NCI-H1436 (cell line): ENCODE measurements at places on chromosomes 6 and 20.
A peak's percentile ranks its signal among the peaks of the same experiment; 100 is the strongest.

DNA sequence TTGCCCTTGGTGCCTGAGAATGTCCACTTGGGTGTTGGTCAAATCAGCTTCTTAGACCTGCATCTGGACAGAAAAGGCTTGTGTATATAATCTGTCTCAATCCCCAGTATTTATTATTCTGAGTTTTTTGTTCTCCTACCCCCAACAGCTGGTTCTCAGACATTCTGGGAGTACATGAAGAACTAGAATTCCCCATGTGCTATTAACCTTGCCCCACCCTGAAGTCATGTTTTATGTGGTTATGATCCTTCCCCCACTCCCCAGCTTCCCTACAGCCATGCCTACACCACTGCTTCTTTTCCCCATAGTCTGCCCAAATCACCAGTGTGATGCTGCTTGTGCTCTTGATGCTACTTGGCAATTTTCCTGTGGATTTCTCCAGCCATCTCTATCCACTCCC is 157.0 kb downstream of the ADAT2 start:
- DNase-seq, result no peak

DNA sequence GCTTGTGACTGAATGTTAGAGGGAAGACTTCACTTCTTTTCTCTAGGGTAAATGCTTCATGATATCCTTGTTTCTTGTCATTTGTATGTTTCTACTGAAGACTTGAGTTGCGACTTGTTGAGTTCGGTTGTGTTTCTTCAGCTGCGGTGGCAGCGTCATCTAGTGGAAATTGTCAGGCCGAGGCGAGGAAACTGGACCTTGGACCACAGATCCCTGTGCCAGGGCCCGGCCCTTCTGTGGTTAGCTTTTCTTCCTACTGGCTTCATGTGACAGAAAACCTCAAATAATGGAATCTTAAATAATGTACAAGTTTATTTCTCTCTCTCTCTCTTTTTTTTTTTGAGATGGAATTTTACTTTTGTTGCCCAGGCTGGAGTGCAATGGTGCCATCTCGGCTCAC is 12.4 kb downstream of the MTHFD1L start:
- DNase-seq, result no peak

- DNase-seq, result no peak
These were observed 472.5 kb upstream of the BTBD3 start for GRCh38 chr20:11445161-11445560.

- no peak for DNase-seq
These were observed 19.6 kb downstream of the SOBP start for GRCh38 chr6:107509506-107509905.

GRCh38 chr6:11479296-11479695 is 58.3 kb upstream of the TMEM170B start:
- no peak for DNase-seq

DNA sequence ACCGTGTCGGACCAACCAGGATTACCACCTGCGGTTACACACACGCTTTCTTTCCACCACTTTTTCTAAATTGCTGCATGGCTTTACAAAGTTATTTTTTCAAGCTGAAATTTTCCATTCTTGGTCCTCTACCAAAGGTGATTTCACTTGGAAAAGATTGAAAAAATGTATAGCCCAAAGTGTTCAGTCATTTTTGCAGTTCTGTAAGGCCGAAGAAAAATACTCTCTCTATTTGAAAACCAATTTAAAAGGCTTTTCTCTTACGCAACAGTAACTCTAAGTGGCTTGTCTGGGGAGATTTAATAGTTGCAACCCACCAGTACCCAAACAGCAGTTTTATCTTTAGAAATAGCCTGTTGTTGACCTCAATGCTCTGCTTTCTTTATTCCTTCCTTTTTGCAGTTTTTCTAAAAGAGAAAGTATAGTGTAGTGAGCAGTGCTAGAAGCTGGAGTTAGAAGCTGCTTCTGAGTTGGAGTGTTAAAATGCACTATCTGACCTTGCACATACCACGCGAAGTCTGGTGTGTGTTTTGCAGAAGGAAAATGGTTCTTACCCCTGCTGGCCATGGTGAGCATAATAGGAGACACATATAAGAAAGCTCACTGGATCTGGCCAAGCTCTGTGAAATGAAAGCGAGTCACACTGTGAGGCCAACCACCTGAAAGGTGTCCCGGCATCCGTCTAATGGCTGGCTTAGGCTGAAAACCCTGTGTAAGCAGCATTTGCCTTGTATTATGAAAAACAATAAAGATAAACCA is 271.6 kb upstream of the PRND start:
- no peak for DNase-seq

- DNase-seq, result no peak
These were observed 1.2 kb upstream of the ATAT1 start for GRCh38 chr6:30625511-30625910.

DNA sequence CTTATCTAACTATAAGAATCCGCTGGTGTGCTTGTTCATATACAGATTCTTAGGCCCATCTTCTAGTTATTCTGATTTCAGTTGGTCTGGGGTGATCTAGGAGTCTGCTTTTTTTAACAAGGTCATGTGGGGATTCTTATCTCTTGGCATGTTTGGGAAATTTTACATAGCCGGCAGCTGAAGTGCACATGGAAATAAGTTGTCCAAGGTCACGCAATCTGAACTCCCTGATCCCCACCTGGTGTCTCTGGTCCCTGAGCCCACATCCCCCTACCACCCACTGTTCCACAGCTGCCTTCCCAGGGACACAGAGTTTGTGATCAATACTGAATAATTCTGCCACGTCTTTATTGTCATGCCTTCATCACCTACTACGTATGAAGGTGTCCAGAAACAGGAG is 90.8 kb downstream of the SSR1 start:
- no peak for DNase-seq

- DNase-seq, result no peak
These were observed 21.9 kb downstream of the ATXN1 start for GRCh38 chr6:16739329-16739801.

DNA sequence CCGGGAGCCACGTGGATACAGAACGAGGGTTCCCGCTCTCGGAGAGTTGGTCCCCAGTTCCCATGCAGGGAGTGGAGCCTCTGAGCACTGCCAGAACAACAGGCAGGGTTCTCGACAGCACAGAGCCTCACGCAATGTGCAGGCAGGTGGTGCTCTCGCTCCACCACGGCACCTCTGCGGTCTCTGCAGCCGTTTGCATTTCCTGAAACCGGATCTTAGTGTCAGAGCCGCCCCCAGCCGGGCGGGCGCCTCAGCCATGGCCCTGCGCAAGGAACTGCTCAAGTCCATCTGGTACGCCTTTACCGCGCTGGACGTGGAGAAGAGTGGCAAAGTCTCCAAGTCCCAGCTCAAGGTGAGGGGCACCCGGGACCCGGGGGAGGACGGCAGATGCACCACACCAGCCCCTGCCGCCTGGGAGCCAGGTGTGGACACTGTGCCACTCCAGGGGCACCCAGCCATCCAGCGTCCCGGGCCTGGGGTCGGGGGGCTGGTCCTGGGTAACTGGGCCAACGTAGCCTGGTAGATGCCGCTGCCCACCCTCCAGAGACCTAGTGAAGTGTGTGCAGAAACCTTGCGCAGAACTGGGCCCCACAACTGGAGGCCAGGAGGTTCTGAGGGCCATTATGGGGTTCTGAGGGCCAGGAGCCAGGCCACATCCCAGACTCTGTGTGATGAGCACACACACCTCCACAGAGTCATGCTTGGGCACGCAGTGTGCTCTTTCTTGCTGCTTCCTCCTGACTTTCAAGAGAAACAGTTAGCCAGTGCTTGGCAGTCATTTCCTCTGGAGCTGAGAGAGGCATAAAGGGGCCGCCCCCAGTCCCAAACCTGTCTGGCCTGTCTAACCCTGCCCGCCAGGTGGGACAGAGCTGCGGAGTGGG is at the start of gene DEF6:
TSS of gene DEF6 (plus strand) at position 218 of the 881 bp plus-strand sequence. CDS start at position 257, 39 bp downstream.
- DNase-seq, result peak; percentile 79

DNA sequence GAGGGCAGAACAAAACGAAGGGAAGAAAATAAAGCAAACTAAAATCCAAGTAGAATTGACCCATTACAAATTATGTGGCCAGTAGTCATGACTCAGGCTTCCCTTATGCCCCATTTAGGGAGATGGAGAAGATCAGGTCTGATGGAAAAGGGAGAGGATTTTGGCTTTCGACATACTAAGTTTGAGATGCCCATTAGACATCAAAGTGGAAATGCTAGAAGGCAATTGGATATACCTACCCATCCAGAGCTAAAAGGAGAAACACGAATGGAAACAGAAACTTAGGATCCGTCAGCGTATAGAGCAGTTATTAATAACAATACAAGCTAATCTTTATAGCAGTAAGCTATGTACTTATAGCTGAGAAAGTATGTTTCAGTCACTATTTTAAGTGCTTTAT is 4.8 kb downstream of the TRPC4AP start:
- no peak for DNase-seq

DNA sequence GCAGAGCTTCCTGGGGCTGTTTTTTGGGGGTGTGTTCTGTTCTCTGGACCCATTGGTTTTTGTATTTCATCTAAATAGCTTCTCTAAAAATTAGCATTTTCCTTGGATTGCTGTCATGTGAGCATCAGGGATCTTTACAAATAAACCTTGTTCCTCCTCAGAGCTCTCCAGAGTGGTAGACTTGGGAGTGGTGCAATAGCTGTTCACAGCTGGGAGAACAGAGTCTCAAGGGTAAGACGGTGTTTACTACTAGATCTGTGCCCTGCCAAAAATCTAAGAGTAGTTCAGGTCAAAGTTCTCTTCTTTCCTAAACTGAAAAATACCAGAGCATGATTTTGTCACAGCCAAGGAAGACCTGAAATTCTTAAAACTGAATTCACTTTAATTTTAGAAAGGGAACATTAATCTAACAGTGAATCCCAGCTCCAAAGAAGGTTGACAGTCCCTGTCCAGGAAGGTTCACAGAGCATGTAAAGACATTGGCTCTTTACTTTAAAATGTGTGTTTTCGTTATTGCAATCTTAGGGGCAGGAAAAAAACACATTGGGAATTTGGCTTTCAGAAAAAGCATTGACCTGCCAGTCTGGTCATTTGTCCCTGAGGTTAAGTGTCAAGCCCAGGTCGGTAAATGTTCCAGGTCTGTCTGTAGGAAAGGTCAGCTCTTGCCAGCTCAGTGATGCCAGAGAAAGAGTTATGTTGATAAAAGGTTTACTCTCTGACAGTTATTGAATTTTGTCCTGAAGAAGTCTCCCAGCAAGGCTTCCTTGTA is 43.3 kb downstream of the VAPB start:
- DNase-seq, result no peak

DNA sequence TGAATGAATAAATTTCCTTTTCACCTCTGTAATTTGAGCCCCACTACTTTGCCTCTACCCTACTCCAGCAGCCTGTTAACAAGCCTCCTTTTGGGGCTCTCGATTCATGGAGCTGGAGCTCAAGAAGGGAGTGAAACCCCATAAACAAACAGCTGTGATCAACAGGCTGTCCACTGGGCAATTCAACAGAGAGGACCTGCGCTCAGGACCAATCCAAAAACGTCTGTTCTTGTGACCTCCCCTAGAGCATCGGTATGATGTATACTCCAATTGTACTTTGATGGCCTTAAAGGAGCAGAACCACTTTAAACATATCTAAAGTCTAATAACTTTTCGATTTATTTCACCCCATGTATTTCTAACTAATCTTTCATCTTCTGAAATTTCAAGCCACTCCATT is 37.4 kb downstream of the HIVEP2 start:
- no peak for DNase-seq

GRCh38 chr6:127475823-127476176 is 16.6 kb upstream of the KIAA0408 start:
- no peak for DNase-seq

- DNase-seq, result no peak
These were observed 123.8 kb upstream of the ADGRF1 start for GRCh38 chr6:47165918-47166317.

DNA sequence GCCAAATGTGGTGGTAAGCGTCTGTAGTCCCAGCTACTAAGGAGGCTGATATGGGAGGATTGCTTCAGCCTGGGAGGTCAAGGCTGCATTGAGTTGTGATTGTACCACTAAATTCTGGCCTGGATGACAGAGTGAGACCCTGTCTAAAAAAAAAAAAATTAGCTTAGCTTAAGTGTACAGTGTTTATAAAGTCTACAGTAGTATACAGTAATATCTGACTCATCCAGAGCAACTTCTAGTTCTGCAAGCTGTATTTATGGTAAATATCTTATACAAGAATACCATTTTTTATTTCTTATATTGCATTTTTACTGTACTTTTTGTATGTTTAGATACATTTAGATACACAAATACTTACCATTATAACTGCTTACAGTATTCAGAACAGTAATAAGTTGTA is 58.1 kb downstream of the UQCC1 start:
- no peak for DNase-seq

DNA sequence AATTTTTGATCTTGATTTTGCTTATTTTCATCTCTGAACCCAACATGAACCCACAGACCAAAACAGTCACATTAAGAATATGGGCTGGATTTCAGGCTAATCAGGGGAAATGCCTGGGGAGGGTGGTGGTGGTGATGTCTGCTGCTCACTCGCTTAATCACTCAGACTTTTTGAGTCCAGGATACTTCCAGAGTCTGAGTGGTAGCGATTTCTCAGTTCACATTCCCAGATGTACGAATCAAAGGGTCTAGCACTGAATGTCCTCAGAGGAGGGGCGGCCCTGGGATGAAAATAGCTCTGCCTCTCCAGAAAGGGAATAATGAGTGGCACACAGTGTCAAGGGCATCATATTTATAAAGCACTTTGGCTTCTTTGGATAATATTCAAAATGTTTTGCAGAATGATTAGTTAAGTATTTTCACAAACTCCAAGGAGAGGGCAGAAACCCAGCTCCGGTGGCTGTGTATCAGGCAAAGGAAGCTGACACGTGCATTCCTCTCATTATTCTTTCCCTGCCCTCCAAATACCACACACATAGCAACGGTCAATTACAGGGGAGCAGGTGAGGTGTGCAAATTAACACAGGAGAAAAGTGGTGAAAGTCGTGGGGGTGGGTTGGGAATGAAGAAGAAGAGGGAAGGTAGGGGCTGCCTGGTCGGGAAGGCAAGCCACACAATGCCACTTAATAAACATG is 345.2 kb upstream of the RSPO3 start:
- no peak for DNase-seq

DNA sequence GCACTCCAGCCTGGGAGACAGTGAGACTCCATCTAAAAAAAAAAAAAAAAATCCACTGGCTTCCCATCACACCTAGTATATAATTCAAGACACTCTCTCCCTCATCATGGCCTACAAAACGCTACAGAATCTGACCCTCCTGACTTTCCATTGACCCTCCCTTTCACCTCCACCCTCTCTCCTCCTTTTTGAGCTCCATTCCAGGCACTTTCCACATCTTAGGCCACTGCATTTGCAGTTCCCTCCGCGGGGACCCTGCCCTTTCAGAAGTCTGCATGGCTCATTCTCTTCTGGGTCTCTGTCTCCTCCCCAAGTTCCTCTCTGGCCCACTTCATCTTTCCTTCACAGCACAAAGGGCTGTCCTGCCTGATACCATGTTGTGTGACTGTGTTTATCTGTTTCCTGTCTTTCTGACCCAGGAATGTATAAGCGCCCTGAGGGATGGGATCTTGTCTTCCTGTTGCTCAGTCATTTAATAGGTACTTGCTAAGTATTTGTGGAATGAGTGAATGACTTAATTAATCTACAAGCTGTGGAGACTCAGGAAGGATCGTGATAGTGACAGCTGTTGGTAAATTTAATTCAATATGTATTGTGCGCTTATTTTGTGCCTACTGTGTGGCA is 35.2 kb downstream of the NCR2 start:
- no peak for DNase-seq
